ENCODE measurements at places on chromosomes 2 and 18.

DNA sequence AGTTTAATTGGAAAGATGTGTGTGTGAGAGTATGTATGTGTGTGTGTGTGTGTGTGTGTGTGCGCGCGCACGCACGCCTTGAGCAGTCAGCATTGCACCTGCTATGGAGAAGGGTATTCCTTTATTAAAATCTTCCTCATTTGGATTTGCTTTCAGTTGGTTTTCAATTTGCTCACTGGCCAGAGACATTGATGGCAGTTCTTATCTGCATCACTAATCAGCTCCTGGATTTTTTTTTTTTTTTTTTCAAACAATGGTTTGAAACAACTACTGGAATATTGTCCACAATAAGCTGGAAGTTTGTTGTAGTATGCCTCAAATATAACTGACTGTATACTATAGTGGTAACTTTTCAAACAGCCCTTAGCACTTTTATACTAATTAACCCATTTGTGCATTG is 48.0 kb downstream of the FEZ2 start:
- no peak for DNase-seq

- no peak for DNase-seq
Observed at GRCh38 chr2:105611811-105612424, 132.8 kb upstream of the NCK2 start.

DNA sequence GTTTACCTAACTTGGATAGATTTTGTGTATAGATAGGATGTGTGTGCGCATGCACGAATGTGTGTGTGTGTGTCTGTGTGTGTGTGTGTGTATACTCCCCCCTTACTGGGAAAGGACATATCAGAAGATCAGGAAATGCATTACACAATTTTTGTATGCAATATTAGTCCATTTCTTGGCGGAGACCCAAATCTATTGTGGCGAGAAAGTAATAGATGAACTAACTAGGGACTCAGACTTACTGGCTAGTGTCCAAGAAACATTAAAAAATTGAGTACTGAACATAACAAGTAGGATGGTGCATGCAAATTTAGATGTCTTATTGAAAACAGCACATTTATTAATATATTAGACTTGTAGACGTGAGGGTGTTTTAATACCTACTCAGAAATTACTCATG is 1036.5 kb upstream of the FANCL start:
- DNase-seq = no peak

GRCh38 chr2:64626963-64627760 is 26.6 kb downstream of the SERTAD2 start:
- no peak for DNase-seq

- DNase-seq = no peak
Observed at GRCh38 chr18:43587538-43588153, 310.4 kb upstream of the SYT4 start.

DNA sequence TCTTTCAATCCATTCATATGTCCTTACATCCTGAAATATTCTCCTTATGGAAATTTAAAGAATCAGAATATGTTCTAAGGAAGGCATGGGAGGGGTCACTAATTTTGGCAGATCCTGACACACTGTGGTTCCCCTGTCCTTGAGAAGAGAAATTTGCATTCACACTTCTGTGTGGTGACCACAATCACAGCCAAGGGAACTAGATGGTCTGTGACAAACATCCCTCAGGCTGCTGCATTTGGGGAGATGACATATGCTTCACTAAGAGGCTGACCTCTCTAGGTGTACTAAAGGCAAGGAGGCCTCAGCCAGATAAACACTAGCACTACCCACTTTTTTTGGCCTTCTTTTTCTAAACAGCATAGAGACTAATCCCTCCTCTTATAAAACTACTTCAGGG is 129.6 kb downstream of the MREG start:
- no peak for DNase-seq

GRCh38 chr2:44150473-44150872 is 18.2 kb upstream of the PPM1B start:
- no peak for DNase-seq

DNA sequence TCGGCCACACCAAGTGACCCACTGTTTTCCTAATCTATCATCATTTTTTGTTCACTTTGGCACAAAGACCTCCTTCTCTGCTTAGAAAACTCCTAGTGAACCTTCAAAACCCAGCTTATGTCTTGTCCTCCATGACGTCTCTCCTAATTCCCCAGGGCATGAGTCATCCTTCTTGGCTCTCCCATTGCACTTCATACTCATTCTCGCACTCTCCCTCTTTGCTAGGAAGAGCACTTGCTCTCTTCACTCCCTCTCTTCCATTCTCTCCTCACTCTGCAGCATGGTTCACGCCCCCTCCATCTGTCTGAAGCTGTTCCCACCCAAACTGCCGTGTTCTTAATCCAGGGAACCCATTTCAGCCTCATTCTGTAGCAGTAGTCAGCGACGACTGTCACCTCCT is 103.9 kb downstream of the MRO start:
- no peak for DNase-seq

GRCh38 chr2:73939419-73939818 is 12.7 kb downstream of the DGUOK start:
- peak; percentile 44 for DNase-seq

- DNase-seq = no peak
Observed at GRCh38 chr2:237456200-237456843, 30.7 kb upstream of the MLPH start.

DNA sequence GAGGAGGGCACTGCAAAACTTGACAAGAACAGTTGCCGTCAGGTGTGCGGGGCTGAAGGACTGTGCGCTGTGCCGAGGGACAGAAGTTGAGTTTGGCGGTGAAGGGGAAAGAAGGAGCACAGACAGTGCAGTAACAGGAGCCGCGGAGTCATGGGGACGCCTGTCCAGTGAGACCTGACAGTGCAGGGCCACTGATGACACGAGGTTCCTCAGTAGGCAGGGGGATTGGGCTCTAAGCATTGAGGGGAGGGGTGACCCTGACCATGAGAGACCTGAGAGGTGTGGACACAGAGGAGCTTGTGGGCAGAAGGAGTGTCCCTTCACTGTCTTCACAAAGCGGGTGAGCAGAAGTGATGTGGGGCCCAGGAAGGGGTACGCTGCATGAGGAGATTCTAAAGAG is 104.8 kb downstream of the MTCL1 start:
- no peak for DNase-seq

- DNase-seq = no peak
Observed at GRCh38 chr2:197994751-197995150, 190.4 kb downstream of the PLCL1 start.

Data from activated T-cell treated with anti-CD3 and anti-CD28 coated beads, Interleukin-2, amount 50 U/mL, for 1 hour (primary cell).